ENCODE measurements at places on chromosomes 13 and 19.

- no peak for DNase-seq
Measured at GRCh38 chr13:51823863-51824262, 19.9 kb upstream of the DHRS12 start.

DNA sequence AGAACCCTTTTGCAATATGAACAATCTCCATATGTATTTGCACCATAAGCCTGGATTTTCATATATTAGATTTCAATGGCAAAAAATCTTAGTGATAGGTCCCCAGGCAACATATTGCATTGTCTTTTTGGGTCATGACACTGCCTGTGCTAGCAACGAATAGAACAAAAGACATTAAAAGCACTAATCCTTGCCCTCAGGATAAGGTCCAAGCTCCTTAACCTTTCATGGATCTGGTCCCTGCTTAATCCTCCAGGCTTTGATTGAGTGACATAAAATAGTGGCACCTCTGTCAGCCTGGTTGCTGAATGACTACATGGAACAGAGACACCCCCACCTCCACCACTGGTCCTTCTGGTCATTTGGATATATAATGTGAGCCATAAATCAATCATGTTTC is 134.4 kb downstream of the RBM26 start:
- DNase-seq = no peak

DNA sequence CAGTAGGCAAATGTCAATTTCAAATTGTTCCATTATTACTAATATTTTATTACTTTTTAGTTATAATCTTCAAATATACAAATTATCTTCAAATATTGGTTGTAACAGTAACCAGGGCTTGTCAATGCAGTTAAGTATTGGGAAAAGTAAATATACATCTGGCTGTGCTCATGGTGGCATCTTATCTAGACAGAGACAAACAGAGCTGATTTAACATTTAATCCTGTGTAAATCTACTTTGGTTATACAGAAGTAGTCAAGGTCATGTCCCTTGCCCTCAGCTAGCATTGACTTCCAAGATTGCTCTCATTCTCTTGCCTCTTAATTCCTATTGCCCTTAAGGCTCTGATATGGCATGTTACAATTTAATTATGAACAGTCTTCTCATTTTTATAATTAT is 98.4 kb upstream of the KLHL1 start:
- DNase-seq = no peak

DNA sequence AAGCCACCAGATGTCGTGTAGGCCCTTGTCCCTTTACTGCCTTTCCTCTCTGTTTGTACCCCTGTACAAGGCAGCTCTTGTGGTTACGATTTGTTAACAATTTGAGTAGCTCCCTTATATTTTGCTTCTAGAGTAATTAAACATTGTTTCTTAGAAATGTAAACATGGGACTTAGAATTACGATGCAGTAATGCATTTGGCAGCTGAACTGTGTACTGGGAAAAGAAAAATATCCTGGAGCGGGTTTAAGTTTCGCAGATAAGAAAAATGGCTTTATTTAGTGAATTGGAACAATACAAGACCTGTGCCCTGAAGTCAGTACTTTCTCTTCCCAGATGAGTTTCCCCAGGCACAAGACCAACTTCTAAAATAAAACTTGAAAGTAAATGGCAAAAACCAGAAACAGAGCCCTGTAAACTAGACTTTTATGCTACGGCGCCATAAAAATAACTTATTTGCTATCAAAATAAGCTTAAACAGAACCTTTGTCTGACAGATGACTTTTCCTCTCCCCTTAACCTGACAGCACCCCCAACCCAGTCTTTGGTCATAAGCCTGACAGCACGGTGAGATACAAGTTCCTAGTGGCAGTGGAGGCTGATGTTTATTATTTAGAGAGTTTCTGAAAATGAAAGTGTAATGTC is 63.0 kb downstream of the LRCH1 start:
- DNase-seq = no peak

GRCh38 chr13:27415116-27415515 is 9.3 kb upstream of the GTF3A start:
- DNase-seq = no peak

DNA sequence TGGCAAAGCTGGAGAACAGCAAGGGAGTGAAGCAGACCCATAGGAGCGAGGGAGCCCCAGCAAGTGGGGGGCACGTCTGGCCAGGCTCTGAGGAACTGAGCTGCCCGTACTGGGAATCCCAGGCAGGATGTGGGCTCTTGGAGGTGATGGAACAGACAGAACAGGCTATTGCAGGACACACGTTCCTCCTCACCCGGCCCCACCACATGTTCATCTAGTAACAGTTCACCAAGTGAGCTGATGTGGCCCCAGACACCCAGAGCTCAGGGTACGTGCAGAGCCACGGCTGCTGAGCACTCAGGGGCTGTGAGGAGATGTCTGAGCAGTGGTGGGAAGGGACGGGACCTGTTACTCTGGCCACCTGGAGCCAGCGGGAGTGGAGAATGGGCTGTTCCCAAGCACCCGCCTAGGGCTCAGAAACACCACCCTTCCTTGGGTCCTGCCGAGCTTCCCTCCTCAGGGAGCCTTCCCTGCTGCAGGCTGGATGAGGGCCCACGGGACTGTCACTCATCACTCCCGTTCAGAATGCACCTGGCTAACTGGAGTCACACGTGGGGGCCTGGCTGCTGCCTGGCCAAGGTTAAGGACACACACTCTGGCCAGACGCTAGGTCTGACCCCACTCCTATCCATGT is 18.4 kb downstream of the ELL start:
- no peak for DNase-seq

DNA sequence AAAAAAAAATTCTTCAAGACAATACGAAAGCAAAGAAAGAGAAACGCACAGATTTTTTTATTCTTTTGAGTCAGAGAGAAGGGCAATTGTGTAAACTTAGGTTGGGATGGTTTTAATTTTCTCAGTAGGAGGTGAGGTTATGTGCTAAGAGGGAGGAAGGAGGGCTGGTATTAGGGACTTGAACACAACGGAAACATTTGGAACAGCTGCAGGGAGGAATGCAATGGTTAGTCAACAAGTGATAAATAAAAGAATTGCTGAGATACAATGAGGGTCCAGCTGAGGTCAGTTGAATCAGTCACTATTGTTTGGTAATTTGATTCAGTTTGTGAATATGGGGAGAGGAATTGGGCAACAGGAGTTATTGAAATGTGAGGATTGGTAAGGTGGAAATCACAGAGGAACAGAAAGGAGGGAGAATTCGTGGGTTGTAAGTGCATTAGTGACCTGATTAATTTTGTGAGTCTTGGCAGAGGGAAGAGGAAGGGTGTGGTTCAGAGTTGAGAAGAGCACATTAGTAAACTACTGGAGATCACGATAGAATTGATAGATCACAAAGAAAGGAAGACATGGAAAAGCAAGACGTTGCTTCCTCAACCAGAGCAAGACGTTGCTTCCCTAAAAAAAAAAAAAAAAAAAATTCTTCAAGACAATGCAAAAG is 499.5 kb upstream of the SPRY2 start:
- no peak for DNase-seq

GRCh38 chr13:48655291-48655690 is 1.6 kb downstream of the CYSLTR2 start:
- DNase-seq = no peak

GRCh38 chr19:23986623-23987022 is 71.9 kb downstream of the ZNF726 start:
- DNase-seq = no peak

- DNase-seq = no peak
Measured at GRCh38 chr19:55676383-55676782, 1.4 kb downstream of the EPN1 start.

GRCh38 chr13:114155926-114156883 is 22.9 kb upstream of the CFAP97D2 start:
- no peak for DNase-seq

DNA sequence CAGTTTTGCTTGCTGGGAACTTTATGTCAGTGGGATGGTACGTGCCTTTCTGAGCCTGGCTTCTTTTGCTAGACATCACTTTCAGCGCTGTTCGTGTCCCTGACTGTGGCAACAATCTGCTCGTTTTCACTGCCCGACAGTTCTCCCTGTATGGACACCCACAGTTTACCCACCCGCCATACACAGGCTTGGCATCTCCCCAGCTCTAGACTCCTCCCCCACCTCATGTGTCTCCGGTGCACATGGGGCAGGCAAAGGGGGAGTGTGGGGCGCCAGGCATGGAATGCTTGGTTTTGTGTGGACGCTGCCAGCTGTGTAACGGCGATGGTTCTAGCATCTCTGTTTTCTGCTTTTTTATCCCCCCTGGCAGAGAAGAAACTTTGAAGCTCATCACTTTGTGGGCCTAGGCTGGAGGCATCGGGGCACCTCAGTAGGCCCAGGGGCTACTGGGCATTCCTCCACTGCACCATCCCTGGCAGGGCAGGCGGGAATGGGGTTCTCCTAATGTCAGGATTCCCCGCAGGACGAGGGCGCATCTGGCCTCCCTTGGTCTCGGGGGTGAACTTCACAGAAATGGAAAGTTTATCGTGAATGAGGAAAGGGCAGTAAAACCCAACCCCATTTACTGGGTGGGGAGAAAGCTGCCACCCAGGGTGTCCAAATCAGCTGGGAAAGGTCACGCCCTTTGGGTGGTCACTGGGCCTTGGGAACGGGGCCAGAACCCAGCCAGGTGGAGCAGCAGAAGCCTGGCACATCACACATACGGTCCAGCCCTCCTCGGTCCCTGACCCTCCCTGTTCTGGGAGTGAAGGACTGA is 60.8 kb downstream of the CEBPG start:
- DNase-seq = no peak

- no peak for DNase-seq
Measured at GRCh38 chr13:97429681-97430081, 4.3 kb upstream of the RAP2A start.

- DNase-seq = no peak
Measured at GRCh38 chr13:28047757-28048388, 52.5 kb downstream of the FLT3 start.

- no peak for DNase-seq
Measured at GRCh38 chr19:7691497-7691896, 10.4 kb downstream of the FCER2 start.

DNA sequence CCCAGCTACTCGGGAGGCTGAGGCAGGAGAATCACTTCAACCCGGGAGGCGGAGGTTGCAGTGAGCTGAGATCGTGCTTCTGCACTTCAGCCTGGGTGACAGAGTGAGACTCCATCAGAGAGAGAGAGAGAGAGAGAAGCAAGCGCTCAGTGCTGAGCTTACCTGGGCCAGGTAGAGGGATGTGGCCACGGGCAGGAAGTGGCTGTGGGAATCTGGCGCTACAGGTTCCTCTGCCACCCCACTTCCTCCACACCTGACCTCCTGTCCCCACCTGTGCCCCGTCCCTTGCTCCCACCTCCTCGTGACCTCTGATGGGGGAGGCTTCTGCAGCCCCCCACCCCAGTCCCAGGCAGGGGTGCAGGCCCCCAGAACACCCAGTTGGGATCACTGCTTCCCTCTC is 1.0 kb upstream of the NCCRP1 start:
- DNase-seq = no peak

- no peak for DNase-seq
Measured at GRCh38 chr19:51706296-51706695, 13.2 kb downstream of the SPACA6 start.

GRCh38 chr13:50714891-50715290 is 128.6 kb downstream of the DLEU7 start:
- DNase-seq = no peak

DNA sequence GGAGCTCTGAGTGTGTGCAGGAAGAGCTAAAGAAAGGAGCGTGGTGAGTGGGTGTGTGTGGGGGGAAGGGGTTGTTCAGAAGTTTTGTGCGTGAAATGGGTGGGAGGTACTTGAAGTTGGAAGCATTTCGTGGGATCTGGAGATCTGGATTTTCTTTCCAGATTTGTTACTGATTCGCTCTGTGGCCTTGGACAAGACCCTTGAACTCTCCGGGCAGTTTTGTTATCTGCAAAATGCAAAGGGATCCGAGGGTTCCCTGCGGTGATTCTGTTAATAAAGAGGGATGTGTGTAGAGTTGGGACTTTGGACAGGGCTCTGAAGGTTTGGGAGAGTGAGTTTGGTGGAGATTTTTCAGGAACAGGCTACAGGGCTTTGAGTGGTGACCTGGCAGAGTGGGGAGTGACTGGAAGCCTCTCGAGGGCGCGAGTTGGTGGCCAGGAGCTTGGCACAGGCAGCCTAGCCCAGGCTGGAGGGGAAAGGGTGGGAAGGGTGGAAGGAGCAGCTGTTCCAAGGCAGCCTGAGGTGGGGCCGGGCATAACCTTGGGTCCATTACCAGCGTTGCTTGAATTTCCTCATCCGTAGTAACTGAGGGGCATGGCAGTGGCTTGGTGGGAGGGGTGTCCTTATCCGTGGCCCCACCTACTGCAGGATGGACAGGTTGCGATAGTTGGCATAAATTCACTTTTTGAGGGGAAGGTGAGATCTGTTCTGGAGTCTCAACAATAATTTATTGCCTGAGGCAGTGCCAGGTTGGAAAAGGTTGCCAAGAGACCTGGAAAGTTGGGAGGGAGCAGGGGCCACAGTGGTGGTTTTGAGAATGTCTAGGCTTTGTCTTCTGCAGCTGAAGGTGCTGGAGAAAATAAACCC is 2.1 kb downstream of the ACTN4 start:
- no peak for DNase-seq

DNA sequence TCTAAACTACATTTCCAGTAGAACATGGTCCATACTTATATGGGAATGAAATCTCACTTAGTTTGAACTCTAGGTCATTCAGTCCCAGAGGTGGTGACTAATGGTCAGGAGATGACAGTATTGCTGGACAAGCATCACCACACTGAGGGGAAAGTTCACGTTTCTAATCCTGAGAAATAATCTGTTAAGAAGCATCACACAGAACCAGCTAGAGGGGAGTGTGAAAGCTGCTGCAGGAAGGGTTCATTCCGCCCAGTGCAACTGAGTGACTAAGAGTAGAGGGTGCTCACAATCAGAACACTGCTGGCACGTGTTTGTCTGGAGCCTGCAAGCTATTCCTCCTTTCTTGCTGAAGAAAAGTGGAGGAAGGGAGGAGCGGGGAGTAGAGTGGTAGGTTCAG is 2.7 kb downstream of the COL4A1 start:
- no peak for DNase-seq
